ENCODE measurements at places on chromosomes 2 and 18.

DNA sequence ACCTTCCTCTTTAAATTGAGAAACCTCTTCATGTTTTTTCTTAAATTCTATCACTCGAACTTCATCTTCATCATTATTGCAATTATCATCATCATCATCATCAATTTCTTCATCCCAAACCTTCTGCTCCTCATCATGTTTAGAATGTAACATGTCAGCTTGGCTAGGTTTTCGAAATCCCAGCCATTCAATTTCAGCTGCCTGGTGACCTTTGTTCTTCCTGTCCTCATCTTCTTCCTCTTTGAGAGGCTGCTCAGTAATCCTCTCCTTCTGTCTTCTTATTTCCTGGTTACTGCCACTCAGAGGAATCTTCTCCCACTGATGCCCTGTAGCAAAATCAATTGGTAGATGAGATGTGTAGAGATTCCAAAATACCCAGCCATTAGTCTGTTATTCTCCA is 4.2 kb downstream of the ERMN start:
- no peak overlapping the region for H3K27ac ChIP-seq
- ATAC-seq, result no peak
- no peaks in the 10 kb centered on the region for H3K27me3 ChIP-seq
- H3K4me1 ChIP-seq, result peaks cover 5% of the 10 kb centered on the region

- H3K4me3 ChIP-seq, result no peak overlapping the region
- no peak overlapping the region for H3K27ac ChIP-seq
- H3K36me3 ChIP-seq, result no peaks in the 10 kb centered on the region
- peaks cover 72% of the 10 kb centered on the region for H3K27me3 ChIP-seq
- H3K4me1 ChIP-seq, result peaks cover 14% of the 10 kb centered on the region
Observed at GRCh38 chr2:10075101-10075500, 5.1 kb downstream of the CYS1 start.

DNA sequence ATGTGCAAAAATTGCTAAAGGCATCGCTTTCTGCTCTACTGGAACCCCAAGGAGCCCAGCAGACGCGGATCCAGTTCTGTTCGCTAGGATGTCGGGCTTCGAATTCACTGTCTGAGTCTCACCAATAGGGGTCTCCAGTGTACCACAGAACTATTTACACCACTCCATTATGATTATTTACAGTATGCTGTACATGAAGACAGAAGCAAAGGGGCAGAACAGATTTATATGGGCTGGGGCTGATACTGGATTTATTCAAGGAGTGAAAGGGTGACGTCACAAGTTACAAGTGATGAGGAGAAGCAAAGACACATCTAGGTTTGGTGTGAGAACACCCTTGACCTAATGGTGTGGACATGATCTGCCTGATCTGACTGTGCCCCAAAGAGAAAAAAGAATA is 185.3 kb upstream of the ATP5MC3 start:
- H3K4me3 ChIP-seq, result no peak overlapping the region
- peaks cover 16% of the 10 kb centered on the region for H3K27me3 ChIP-seq
- H3K4me1 ChIP-seq, result no peaks in the 10 kb centered on the region
- no peaks in the 10 kb centered on the region for H3K36me3 ChIP-seq
- ATAC-seq, result no peak

- no peak overlapping the region for H3K27ac ChIP-seq
- no peaks in the 10 kb centered on the region for H3K4me1 ChIP-seq
- no peaks in the 10 kb centered on the region for H3K27me3 ChIP-seq
- H3K4me3 ChIP-seq, result no peak overlapping the region
- ATAC-seq, result no peak
Observed at GRCh38 chr2:29706171-29706720, 215.1 kb downstream of the ALK start.

DNA sequence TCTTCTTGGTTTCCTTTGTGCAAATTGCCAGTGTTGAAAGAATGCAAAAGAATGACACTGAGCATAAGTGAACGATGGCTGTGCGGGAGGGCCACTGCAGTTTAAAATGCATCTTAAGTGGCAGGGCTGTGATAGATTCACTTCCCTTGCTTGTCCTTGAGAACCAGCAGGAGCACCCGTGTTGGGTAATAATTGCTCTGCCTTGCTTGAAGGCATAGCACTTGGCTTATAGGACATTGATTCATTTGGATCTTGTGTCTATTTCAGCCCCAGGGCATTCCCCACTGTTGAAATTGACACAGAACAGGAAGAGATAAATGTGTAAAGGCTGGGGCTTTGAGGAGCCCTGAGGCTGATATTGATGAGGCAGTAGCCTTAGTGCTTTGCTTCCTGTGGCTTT is 1003.7 kb upstream of the GYPC start:
- no peaks in the 10 kb centered on the region for H3K27me3 ChIP-seq
- no peak overlapping the region for H3K4me3 ChIP-seq
- no peak overlapping the region for H3K27ac ChIP-seq

DNA sequence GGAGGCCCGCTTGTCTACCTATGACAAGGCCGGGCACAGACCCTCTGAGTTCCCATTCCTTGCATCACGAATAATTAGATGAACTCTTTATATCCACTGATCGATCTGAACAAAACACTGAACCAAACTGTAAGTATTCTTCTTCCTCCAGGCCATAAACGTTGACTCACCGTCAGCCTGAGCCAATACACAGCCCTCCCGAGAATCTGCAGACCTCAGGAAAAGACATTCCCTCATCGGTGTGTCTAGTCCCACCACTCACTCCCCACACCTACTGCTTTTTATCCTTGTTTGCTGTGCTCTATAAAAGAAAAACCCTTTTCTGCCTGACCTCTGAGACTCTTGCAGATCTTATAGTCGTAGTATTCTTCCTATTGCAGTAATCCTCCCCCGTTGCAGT is 41.0 kb downstream of the TMEM87B start:
- H3K27me3 ChIP-seq, result no peaks in the 10 kb centered on the region
- H3K4me1 ChIP-seq, result no peaks in the 10 kb centered on the region
- ATAC-seq, result no peak
- H3K36me3 ChIP-seq, result peaks cover 42% of the 10 kb centered on the region

DNA sequence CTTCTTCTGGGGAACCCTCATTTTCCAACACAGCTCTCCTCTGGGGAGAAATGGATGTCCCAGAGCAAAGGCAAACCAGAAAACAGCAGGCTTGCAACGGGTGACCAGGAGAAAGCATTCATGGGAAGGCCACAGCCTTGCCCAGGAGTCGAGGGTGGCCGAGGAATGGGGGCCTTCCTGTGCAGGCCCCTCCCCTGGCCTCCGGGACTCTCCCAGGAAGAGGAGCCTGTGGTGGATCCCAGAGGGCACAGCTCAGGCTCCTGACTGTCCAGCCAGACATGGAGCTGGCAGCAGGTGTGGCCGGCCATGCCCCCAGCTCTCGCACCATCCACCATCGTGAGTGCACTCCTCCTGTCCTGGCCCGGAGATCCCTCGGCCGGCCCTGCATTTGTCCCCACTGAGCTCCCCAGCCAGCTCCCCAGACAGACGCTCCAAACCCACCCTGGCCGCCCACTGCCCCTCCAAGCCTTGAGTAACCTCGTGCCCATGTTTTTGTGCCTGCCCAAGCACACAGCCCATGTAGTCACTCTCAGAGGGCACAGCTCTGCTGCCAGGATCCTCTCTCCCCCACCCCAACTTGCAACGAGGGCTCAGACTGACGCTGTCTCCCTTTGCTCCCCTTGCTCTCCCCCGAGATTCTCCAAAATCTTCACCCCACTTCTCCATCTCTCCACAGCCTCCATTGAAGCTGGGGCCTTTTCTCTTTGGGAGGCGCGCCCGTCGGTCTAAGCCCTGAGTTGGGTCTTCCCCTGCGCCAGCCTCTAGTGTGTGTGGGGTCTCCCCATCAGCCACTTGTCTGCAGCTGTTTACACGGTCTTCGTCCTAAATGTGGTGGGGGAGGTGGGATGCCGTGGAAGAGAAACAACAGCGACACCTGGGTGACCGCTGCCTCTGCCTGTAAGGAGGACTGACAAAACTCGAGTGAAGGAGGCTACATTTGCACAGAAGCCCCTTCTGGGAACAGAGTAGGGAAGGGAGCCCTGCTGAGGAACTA is 9.8 kb downstream of the PRLH start:
- no peak for ATAC-seq
- no peaks in the 10 kb centered on the region for H3K4me1 ChIP-seq
- H3K4me3 ChIP-seq, result no peak overlapping the region
- no peaks in the 10 kb centered on the region for H3K36me3 ChIP-seq
- H3K27ac ChIP-seq, result no peak overlapping the region

- no peaks in the 10 kb centered on the region for H3K4me1 ChIP-seq
- H3K27me3 ChIP-seq, result no peaks in the 10 kb centered on the region
- no peak overlapping the region for H3K4me3 ChIP-seq
- ATAC-seq, result no peak
- no peak overlapping the region for H3K27ac ChIP-seq
- H3K36me3 ChIP-seq, result no peaks in the 10 kb centered on the region
Observed at GRCh38 chr2:200337621-200338020, 31.1 kb downstream of the SPATS2L start.

DNA sequence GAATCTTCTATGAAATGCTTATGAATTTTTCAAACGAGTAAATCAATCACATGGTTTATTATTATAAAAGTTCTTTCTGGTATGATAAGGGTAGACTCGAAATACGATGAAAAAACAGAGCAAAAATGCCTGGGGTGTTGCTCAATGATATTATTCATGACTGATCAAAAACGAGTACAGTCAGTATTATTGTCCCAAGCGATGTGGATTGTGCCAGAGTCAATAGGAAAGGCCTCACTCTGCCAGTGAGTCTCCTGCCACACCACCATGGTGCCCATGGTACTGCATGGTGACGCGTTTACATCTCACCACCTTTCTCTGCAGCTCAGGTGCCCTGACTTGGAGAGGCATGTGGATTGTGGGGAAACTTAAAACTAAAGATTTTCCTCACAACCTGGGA is 58.5 kb downstream of the KCTD1 start:
- no peak overlapping the region for H3K27ac ChIP-seq
- H3K36me3 ChIP-seq, result no peaks in the 10 kb centered on the region
- no peaks in the 10 kb centered on the region for H3K4me1 ChIP-seq
- ATAC-seq, result no peak

DNA sequence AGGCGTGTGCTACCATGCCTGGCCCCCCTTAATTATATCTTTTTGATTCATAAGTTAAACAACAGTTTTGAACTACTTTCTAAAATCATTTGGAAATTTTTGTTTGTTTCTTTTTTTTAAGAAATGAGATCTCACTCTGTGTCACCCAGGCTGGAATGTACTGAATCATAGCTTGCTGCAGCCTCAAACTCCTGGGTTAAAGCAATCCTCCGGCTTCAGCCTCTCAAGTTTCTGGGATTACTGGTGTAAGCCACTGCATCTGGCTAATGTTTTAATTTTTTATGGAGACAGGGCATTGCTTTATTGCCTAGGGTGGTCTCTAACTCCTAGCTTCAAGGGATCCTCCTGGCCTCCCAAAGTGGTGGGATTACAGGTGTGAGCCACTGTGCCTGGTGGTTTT is 71.5 kb downstream of the BABAM2 start:
- H3K27ac ChIP-seq, result no peak overlapping the region
- H3K4me1 ChIP-seq, result peaks cover 19% of the 10 kb centered on the region
- H3K27me3 ChIP-seq, result no peaks in the 10 kb centered on the region
- H3K36me3 ChIP-seq, result peaks cover 37% of the 10 kb centered on the region
- no peak overlapping the region for H3K4me3 ChIP-seq

- H3K4me1 ChIP-seq, result peaks cover 21% of the 10 kb centered on the region
- H3K27ac ChIP-seq, result no peak overlapping the region
- no peak for ATAC-seq
- no peak overlapping the region for H3K4me3 ChIP-seq
- no peaks in the 10 kb centered on the region for H3K27me3 ChIP-seq
Observed at GRCh38 chr2:58010599-58010998, 36.0 kb upstream of the VRK2 start.

DNA sequence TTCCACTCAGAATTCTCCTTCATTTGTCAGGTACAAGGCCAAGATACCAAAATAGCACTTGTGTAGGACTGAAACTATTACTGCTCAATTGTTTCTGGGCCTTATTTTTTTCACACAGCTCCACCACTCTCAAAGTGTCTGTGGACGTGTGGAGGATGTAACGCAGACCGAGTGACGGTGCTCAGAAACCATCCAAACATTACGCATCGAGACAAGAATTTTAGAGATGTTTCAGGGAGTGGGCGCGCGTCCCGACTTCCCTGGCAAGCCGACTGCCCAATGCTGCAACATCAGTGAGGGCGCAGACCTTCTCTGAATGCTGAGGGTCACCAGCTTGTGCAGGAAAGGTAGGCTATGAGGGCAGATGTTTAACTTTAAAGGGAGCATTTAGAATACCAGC is 108.4 kb downstream of the GATA6 start:
- no peaks in the 10 kb centered on the region for H3K4me1 ChIP-seq
- no peak overlapping the region for H3K4me3 ChIP-seq
- H3K36me3 ChIP-seq, result no peaks in the 10 kb centered on the region
- no peaks in the 10 kb centered on the region for H3K27me3 ChIP-seq
- ATAC-seq, result no peak
- no peak overlapping the region for H3K27ac ChIP-seq

GRCh38 chr2:127053731-127054603 is 53.0 kb downstream of the BIN1 start:
- H3K27me3 ChIP-seq, result no peaks in the 10 kb centered on the region
- peaks cover 23% of the 10 kb centered on the region for H3K4me1 ChIP-seq
- no peak for ATAC-seq
- H3K4me3 ChIP-seq, result no peak overlapping the region
- no peak overlapping the region for H3K27ac ChIP-seq

GRCh38 chr2:137801228-137801627 is 163.0 kb upstream of the HNMT start:
- ATAC-seq, result no peak
- no peaks in the 10 kb centered on the region for H3K4me1 ChIP-seq
- no peaks in the 10 kb centered on the region for H3K27me3 ChIP-seq
- H3K36me3 ChIP-seq, result no peaks in the 10 kb centered on the region
- H3K27ac ChIP-seq, result no peak overlapping the region

DNA sequence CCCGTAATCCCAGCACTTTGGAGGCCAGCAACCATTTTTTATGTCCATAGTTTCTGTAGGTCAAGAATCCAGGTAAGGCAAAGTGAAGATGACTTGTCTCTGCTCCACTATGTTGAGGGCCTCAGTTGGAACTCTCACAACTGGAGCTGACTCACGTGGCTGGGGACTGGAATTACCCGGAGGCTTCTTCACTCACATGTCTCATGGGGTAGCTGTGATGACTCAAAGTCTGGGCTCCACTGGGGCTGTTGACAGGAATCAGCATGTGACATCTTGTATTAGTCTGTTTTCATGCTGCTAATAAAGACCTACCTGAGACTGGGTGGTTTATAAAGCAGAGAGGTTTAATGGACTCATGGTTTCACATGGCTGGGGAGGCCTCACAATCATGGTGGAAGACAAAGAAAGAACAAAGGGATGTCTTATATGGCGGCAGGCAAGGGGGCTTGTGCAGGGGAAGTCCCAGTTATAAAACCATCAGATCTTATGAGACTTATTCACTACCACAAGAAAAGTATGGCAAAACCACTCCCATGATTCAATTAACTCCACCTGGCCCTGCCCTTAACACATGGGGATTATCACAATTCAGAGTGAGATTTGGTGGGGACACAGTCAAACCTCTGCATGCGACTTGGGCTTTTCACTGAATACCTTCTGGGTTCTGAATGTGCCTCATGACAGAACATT is 7.8 kb upstream of the PPP1R1C start:
- no peaks in the 10 kb centered on the region for H3K27me3 ChIP-seq
- H3K4me3 ChIP-seq, result no peak overlapping the region
- peaks cover 14% of the 10 kb centered on the region for H3K4me1 ChIP-seq
- peak; percentile 70 for ATAC-seq

- no peak for ATAC-seq
Observed at GRCh38 chr2:222592176-222592575, 63.7 kb downstream of the FARSB start.

GRCh38 chr2:105738658-105739241 is 6.0 kb upstream of the NCK2 start:
- no peaks in the 10 kb centered on the region for H3K27me3 ChIP-seq
- H3K27ac ChIP-seq, result no peak overlapping the region
- no peak overlapping the region for H3K4me3 ChIP-seq
- H3K36me3 ChIP-seq, result peaks cover 4% of the 10 kb centered on the region
- H3K4me1 ChIP-seq, result peaks cover 19% of the 10 kb centered on the region
